Urothelium cell line (cell line): ENCODE measurements at places on chromosomes 7 and 10.

- DNase-seq = no peak
Measured at GRCh38 chr10:124949543-124949942, 7.6 kb downstream of the ZRANB1 start.

GRCh38 chr10:111539246-111539645 lies 462.4 kb downstream of the ADRA2A start:
- no peak for DNase-seq

- no peak for DNase-seq
Measured at GRCh38 chr10:30489346-30489745, 55.4 kb downstream of the MAP3K8 start.

DNA sequence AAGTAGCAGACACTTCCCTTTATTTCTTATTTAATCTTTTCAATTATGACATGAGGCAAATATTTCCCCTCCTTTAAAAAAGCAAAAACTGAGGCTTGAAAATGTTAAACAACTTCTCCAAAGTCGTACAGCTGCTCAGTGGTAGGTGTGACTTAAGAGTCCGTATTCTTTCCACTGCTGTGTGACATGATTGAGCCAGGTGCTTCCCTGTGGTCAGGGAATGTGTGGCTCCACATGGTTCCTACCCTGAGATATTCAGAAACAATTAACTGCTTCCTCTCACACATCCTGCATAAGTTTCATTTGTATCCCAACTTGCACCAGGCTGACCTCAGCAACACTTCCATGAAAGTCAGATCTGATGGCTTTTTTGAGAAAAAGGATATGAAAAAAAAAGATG lies 13.6 kb downstream of the OPALIN start:
- no peak for DNase-seq

DNA sequence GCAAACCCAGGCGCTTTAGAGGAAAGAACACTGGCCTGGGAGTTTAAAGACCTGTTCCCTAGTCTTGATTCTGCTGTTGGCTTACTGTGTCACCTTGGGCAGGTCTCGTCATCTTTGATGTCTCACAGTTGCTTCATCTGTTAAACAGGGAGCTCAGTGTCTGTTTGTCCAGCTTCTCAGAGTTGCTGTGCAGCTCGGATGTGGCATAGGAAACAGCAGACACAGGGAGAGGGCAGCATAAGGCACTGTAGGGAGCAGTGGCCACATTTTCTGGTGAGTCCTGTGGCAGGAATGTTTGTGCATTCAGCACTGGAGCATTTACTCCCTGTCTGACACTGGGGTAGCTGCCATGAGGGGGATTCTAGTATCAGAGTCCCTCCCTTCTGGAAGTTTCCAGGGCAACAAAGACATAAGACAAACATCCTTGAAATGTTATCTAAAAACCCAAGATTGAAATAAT lies 2.0 kb downstream of the REPIN1 start:
- no peak for DNase-seq

DNA sequence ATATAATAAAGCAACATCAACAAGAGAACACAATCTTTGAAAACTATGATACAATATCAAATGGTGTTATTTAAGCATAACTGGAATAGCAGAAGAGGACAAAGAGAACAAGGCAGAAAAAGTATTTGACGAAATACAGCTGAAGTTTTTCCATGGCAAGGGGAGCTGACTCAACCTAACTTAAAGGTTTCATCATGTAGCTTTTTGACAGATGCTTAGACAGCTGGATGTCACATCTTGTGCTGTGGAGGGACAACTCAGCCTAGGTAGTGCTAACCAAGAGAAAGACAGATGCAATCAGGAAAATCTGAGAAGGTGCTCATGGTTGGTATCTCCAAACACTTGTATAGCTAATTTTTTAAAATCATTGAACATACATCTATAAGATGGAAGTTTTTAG lies 208.2 kb downstream of the TFEC start:
- no peak for DNase-seq

GRCh38 chr10:111017098-111017497 lies 59.7 kb upstream of the ADRA2A start:
- no peak for DNase-seq
